Omental fat pad (tissue), 4 donors: ENCODE measurements at places on chromosomes 1 and 21. TPM values are rescaled to one million over a fixed set of nuclear protein-coding genes. Genes with fewer than 3 reads are reported as not detected.
A peak's percentile ranks its signal among the peaks of the same experiment; 100 is the strongest.

DNA sequence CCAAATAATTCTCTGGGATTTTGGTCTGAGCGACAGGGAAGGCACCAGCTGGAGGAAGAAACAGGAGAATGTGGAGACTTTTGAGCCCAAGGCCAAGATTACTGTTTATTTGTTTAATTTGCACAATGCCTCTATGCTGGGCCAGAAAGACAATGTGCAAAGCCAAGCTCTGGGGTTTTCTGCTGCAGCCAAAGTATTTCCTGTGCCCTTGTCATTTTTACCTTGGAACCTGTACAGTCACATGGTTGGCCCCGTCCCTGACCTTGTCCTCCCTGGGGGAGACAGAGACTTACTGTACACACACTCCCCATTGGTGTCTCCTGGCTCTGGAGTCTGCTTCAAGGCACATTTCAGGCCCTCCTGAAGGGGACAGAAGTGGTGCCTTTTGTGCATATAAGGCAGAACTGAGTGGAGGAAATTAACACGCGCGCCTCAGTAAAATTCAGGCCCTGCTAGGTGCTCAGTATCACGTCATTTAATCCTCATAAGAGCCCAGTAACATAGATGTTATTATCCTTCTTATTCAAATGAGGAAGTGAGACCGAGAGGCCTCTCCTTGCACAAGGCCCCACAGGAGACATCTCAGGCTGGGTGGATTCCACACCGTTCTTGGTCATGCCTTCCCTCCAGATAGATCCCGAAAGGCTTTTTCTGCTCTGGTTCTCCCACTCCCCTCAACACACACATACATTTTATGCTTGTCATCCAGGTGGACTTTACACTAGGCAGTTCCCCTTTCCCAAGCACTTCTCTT, 21.1 kb downstream of the C1orf115 start:
- no peak for DNase-seq

GRCh38 chr1:80523861-80524260, 1276.9 kb upstream of the ADGRL2 start:
- DNase-seq, result no peak

DNA sequence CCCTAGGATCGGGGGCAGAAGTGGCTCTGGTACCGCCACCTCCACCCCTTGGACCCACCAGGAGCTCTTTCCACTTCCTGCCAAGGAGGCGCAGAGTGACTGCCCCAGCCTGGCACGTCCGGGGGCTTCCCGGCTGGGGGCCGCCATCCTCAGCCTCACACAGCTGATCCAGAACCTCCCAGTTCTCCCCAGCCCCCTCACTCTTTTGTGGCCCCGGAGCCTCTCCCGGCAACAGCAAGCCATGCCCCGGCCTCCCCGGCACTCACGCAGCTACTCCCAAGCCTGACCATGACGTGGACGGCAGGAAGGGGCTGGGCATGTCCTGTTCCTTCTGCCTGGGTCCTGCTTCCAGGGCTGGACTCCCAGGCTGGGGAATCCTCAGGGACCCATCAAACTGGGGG, 17.1 kb downstream of the TP73 start:
- no peak for DNase-seq

DNA sequence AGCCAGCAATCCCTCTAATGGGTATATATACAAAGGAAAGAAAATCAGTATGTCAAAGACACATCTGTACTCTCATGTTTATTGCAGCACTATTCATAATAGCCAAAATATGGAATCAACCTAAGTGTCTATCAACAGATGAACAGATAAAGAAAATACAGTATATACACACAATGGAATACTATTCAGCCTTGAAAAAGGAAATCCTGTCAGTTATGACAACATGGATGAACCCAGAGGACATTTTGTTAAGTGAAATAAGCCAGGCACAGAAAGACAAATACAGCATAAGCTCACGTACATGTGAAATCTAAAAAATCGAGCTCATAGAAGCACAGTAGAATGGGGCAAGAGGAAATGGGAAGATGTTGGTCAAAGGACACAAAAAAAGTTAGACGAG, 69.1 kb downstream of the WARS2 start:
- no peak for DNase-seq

GRCh38 chr1:221458447-221459156, 283.3 kb downstream of the DUSP10 start:
- DNase-seq, result no peak

- DNase-seq, result no peak
These were observed 48.1 kb downstream of the AHDC1 start for GRCh38 chr1:27555700-27556424.

DNA sequence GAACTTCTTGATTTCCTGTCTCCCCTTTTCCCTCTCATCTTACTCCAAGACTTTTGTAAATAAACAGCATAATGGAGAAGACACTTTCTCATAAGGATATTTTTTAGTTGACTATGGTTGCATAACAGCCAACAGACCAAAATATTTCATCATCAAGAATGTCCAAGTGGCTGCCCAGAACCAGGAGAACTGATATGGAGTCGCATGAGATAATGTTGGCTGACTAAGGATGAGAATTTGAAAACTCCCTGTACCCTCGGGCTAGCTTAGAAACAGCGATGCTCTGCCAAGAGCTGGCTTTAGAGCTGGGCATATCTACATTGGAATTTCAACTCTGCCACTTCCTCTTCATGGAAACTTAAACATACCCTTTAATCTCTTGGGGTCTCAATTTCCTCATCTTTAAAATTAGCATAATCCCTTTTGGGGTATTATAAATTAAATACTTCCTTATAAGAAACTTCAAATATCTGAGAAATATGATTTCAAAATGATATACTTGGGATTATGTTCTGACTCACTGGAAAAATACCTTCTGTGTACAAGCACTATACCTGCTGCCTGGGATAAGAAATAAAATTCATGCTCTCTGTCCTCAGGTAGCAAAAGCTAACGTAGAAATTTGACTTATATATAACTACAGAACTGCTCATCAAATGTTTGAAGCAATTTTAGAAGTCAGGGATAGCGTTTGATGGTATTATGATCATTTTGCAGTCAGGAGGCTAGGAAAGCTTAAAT, 777.3 kb downstream of the LTN1 start:
- no peak for DNase-seq

DNA sequence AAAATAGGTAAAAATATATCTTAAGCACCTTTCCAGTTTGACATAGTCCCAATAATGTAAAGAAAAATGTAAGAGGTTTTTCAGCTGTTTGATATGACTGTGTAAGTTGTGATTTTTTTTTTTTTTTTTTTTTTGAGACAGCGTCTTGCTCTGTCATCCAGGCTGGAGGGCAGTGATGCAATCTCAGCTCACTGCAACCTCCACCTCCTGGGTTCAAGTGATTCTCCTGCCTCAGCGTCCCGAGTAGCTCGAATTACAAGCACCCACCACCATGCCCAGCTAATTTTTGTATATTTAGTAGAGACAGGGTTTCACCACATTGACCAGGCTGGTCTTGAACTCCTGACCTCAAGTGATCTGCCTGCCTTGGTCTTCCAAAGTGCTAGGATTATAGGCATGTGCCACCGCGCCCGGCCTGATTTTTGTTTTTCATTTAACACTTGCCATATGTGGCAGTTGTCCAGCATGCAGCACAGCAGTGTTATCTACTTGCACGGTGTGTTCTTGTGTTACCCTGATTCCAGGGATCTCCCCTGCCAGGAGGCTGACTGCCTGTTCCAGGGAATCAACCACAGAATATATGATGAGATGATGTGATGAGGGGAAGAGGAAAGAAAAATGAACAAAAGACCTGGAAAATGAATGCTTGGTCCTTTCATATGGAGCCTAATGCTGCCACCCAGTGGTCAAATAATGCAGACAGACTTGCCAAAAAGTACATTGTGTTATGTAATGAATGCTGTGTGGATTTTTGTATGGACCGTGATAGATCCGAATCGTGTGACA, 79.0 kb downstream of the RAVER2 start:
- peak; percentile 55 for DNase-seq

Gene SMCP
- total RNA-seq, result not detected

Gene PLEKHG5
- 6.6 TPM for total RNA-seq

Gene PRAMEF13
- total RNA-seq, result not detected

GRCh38 chr1:55212349-55213150, 2.6 kb downstream of the USP24 start:
- DNase-seq, result no peak

Gene ETV3L
- not detected for total RNA-seq

Gene RNU1-4
- under 0.01 TPM for total RNA-seq

DNA sequence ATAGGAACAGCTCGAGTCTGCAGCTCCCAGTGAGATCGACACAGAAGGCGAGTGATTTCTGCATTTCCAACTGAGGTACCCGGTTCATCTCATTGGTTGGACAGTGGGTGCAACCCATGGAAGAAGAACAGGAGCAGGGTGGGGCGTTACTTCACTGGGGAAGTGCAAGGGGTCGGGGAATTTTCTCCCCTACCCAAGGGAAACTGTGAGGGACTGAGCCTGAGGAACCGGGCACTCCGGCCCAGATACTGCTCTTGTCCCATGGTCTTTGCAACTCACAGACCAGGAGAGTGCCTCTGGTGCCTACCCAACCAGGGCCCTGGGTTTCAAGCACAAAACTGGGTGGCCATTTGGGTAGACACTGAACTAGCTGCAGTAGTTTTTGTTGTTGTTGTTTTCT, 307.1 kb downstream of the AMY1C start:
- no peak for DNase-seq

Gene OR2T35
- total RNA-seq, result not detected

GRCh38 chr1:234617131-234617985, 7.4 kb upstream of the IRF2BP2 start:
- no peak for DNase-seq

DNA sequence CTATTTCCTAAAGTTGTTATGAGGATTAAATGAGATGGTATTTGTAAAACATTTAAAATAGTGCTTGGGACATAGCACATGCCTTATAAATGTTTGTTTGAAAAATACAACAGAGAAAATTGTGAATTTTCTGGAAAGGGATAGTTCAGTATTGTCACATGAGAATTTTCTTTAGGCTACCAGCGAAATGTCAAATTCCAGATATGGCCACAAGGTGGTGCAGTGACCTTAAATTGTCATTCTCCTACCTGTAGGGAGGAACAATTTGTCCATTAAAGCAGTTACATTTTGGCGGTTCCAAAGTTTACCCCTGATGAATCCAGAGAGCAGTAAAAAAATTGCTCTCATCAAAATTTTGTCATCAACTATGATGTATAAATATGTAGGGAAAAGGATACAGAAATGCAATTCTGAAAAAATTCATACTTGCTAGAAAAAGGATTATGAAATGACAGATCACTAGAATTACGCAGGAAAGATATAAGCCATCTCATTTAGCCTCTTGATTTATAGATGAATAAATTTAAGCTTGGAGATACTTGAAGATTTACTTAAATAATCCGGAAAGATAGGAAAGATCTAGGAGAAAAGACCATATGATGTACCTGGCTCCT, 50.2 kb upstream of the TSHB start:
- peak; percentile 69 for DNase-seq

Gene LCE2C
- not detected for total RNA-seq

DNA sequence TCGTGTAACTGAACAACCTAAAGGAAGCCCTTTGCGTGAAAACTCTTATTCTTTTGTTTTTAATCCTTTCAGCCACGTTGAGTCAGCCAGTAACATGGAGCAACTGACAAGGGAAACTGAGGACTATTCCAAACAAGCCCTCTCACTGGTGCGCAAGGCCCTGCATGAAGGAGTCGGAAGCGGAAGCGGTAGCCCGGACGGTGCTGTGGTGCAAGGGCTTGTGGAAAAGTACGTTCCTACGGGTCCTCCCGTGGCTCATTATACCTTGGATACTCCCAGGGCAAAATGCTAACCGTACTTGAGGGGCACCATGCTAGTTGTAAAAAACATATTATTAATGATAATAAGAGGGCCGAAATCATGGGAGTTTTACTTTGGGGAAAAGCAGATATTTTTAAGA, 49.4 kb downstream of the LAMC2 start:
- no peak for DNase-seq

DNA sequence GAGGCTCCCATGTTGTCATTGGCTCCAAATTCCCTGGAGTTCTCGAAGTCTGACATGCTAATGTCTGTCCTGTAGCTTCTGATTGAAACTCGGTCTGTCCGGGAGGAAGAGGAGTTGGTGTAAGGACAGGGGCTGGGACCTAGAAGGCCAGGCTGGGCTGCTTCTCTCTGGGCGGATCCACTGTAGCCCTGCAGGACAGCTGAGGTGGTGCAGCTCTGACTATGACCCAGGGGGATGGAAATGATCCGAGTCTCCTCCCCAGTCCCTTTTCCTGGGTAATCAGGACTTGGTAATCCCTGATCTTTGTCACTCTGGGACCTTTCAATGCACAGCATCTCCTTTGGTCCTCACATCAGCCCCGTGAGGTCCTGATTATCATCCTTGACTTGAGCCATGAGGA, 10.0 kb upstream of the FCMR start:
- no peak for DNase-seq

DNA sequence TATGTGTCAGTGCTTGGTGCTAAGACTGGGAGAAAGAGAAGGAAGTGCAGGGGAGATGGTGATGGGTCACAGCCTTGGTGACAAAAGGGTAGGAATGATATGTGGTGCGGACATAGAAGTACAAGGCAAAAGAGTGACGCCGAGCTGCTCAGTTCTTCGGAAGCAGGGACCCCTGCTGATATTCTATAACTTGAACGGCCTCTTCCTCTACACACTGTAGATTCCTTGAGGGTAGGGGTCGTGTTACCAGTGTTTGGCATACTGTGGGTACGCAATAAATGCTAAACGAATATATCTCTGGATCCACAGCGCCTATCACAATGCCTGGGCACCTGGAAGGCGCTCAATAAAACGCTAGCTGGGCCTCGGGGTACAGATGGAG, 488 bp downstream of the DBT start:
- DNase-seq, result no peak

Gene FCRL4
- not detected for total RNA-seq

DNA sequence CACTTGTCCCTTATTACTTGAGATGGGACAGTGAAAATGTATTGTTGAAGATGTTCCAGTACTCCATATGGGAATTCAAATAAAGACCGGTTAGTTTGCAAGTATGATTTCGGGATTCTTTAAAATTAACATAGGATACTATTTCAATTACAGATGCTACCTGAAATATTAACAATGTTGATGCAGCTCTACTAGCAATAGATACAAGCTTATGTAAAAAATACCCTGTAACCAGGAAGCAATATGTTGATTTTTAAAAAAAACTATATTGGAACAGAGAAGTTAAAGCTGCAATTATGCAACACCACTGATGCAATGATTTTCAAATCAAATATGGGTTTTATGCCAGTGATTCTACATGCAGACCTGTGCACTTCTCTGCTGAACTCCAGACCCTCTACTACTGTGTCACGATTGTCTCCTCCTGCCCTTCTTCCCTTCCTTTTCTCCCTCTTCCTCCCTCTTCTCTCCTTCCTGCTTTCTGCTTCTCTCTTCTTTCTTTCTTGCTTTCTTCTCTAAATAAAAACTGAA, 179.2 kb downstream of the ATP6V1G3 start:
- DNase-seq, result no peak
